Heart left ventricle (tissue), 16 donors: ENCODE measurements at places on chromosomes 6 and 20. TPM values are rescaled to one million over a fixed set of nuclear protein-coding genes. Genes with fewer than 3 reads are reported as not detected.
A peak's percentile ranks its signal among the peaks of the same experiment; 100 is the strongest.

DNA sequence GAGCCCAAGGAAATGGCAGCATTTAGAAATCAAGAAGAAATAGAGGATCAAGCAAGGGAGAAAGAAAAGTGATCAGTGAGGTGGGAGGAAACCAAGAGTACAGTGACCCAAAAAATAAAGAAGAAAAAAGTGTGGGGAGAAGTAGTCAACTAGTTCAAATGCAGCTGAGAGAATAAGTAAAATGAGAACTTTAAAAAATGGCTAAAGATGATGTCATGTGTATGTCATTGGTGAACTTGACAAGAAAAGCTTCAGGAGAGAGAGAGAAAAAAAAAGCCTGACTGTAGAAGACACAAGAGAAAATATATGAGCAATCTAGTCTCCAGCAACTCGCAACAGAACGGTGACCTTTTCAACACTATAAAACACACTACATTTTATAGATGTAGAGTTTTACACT, 6.3 kb downstream of the GPR6 start:
- no peak for DNase-seq

GRCh38 chr6:47875593-47875992, 93.8 kb downstream of the OPN5 start:
- no peak for DNase-seq

DNA sequence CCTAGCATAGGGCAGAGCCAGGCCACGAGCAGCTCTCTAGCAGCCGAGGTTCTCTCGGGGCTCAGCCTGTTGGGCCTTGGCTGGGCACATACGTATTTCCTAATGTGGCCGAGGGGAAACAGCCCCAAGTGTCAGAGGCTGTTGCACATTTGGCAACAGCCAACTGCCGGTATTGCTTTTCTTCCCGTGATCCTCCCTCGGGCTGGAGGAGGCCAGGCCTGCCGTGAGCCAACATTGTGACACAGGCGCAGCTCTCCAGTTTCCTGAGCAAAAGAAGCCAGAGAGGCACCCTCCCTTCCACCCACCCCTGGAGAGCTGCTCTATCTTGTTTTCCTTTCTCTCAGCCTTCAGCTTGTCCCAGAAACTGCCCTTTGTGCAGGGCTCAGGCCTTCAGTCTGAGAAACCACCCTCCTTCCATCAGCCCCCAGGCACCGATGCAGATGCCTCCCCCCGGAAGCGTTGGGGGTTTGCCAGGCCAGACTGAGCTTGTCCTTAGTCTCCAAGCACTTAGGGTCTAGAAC, 5.1 kb upstream of the BPI start:
- DNase-seq = peak; percentile 78

GRCh38 chr20:37439223-37439933, 81.7 kb upstream of the NNAT start:
- no peak for DNase-seq

GRCh38 chr20:21270806-21271205, 32.3 kb upstream of the XRN2 start:
- no peak for DNase-seq

DNA sequence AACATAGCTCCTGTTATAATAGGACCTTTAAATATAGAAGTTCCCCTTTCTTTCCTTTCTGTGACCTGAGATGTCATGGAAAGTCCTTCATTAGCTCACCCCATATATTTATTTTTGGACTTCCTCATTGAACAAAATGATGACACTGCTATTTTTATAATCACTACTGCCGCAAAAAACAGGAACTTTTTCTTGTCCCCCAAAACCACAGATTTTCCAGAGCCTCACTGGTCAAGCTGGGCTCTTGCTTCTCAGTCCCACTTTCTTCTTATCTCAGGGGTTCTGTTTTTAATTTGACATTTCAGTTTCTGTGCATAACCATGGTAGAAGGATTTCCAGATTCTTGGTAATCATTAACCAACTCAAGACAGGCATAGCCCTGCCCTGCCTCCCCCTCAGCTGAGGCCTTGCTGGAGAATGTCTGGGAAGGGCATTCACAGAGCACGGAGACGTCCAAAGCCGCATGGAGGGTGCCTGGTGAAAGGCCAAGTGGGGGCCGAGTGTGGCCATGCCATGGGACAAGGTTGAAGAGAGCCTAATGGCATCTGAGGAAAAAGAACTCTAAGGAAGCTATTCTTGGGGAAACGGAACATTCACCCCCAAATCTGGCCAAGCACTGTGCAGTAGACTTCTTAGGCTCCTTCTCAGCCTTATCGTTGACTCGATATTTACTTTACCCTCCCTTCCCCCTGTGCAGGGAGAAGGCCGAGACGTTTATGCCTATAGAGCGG, 73.7 kb downstream of the EDN1 start:
- DNase-seq = no peak

DNA sequence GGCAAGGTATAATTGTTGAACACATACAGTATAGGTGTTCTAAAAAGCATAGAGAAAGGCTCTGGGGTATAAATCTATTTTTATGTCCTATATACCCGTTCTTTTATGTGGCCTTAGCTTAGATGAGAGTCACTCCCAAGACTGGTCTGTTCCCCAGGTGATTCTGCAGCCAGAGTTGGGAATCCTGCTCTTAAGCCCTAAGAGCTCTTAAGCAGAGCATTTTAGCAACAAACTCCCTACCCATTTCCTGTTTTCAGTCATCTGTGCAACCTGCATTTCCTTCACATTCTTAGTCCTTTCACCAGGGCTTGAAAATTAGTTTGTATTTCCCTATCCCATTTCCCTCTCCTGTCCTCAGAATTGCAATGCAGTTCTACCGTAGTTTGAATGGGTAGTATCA, 166.1 kb downstream of the HS3ST5 start:
- DNase-seq = no peak

DNA sequence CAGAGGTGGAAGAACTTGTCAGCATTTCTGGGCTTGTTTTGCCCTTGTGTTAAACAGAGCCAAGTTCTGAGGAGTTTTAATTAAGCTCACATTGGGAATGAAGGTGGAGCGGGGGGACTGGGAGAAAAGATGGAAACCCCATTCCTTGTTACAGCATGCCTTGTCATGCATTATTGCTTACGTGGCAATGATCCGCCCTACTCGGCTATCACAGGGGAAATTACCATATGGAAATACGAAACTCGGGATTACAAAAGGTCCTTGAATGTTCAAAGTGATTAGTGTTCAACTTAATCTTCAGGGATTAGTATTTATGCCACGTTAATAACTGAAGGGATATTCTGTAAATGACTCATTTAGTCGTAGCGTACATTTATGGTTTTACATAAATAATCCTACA, 86.4 kb downstream of the MAP3K7 start:
- no peak for DNase-seq

GRCh38 chr20:24935140-24935539, 13.9 kb upstream of the CST7 start:
- no peak for DNase-seq

DNA sequence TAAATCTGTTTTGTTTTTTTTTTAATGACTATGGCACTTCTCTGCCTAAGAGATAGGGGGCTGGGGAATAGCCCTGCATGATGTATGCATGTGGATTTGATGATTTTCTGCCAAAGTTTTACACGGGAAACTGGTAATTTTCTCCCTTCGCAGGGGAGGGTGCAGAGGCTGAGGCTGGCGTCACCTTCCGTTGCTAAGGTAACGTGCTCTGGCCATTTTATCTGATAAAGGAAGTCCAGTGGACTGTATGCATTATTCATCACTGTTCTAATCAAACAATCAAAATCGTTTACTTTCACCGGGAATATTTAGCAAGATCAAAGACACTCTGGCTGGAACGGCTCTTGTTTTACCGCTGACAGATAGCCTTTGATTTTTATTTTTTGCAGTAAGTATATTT, 789 bp downstream of the PHACTR1 start:
- DNase-seq = no peak

- DNase-seq = no peak
Measured at GRCh38 chr20:22499515-22500166, 84.7 kb downstream of the FOXA2 start.

- DNase-seq = peak; percentile 28
Measured at GRCh38 chr6:56555438-56555872, 87.2 kb downstream of the DST start.

- DNase-seq = no peak
Measured at GRCh38 chr6:170374571-170375444, 68.2 kb downstream of the FAM120B start.

DNA sequence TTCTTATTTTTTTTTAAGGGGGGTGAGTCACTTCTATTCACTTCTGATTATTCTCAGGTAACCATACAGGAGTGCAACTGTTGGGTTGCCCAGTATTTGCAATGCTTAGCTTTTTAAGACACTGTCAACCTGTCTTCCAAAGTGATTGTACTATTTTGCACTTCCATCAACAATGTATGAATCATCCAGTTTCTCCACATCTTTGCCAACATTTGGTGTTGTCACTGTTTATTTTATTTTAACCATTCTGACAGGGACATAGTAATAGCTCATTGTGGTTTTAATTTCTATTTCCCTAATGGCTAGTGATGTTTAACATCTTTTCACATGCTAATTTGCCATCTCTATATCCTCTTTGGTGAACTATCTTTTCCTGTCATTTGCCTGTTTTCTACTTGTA, 1.4 kb upstream of the SLC13A3 start:
- no peak for DNase-seq

DNA sequence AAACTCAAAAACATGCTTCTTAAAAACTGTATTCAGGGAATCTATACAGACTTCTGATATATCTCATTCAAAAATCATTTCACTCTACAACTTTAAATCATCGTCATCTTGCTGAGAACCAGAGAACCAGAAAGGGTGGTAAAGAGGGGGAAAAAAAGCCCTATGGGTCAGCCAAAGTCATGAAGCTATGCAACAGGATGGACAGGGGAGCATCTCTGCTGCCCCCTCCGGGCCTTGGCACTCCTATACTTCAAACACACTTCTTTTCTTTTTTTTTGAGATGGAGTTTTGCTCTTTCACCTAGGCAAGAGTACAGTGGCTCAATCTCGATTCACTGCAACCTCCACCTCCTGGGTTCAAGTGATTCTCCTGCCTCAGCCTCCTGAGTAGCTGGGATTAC, 73.5 kb upstream of the NFATC2 start:
- DNase-seq = no peak

DNA sequence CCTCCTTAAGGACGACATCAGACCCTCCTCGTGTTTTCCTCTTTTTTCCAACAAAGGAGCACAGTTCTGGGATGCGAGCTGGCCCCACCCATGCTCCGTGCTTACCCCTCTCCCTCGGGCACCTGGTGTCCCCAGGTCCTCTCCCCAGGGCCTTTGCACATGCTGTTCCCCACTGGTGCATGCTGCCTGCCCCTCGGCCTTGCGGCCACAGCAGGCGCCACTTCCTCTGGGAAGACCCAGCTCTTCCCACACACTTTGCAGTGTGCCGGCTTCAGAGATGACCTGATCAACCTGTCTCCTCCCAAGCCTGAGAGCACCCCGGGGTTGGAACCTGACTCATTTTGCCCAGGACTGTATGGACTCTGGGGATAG, 39.8 kb downstream of the GNAS-AS1 start:
- no peak for DNase-seq

DNA sequence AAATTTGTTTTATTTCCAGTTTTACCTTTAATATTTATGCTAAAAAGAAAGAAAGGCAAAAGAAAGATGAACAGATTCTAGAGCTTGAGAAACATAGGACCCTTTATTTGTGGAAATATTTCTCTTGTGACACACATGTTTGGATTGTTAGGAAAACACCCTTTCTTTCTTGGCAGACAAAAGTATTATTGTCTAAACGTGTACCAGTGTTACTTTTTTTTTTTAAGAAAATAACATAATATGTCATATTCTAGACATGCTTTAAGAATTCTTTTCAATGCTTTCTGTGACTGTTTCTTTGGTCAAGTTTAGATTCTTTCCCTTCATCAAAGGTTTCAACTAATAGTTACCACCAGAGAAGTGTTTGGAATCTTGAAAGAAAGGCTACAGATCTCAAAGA, 183.4 kb upstream of the CNR1 start:
- no peak for DNase-seq

GRCh38 chr6:149888659-149889058, 9.3 kb downstream of the RAET1E start:
- no peak for DNase-seq

DNA sequence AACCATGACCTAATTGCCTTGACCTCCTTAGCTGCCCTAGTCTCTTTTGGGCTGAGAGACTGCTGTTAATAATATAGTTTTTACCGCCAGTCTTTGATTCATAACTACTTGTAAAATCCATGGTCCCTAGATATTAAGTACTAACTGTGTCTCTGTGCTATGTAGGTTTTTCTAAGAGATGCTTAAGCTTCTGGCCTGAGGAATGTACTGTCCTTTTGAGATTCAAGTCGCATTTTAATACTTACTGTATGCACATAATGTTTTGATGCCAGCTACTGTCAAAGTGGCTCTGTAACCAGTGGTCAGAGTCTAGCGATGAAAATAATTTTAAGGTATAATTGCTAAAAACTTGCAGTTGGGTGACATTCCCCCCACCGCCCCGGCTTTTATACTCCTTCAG, 2.1 kb downstream of the AKAP12 start:
- DNase-seq = no peak

GRCh38 chr6:21587961-21588480, 5.5 kb upstream of the SOX4 start:
- DNase-seq = peak; percentile 52

- no peak for DNase-seq
Measured at GRCh38 chr6:53979468-53980067, 131.7 kb upstream of the MLIP start.

DNA sequence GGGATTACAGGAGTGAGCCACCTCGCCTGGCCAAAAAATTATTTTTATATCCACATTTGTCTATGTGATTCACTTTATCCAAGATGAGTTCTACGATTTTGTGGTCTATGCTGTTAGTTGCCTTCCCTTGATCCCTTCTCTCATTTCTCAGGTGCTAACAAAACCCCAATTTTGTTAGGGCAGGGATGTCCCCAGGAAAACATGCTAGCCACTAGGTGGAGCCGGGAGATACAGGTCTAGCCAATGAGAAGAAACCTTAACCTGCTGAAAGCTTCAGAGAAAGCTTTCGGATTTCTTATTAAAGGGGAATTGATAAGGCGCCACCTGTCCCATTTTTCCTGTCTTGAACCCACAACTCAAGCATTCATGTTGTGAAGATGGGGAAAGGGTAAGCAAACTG, 167.4 kb upstream of the OLIG3 start:
- DNase-seq = peak; percentile 38

The TMEM200A gene
- total RNA-seq = 1.1 TPM

The SLC44A4 gene
- not detected for total RNA-seq

The ARMH2 gene
- total RNA-seq = not detected

The OXT gene
- not detected for total RNA-seq

The TPBG gene
- total RNA-seq = 2.4 TPM

The PTPRT gene
- 0.74 TPM for total RNA-seq

The SRMS gene
- not detected for total RNA-seq

The EFCAB8 gene
- total RNA-seq = 0.08 TPM

The PEX7 gene
- total RNA-seq = 6.4 TPM

The WFDC6 gene
- not detected for total RNA-seq

The RNF39 gene
- not detected for total RNA-seq

The ENPP1 gene
- 4.2 TPM for total RNA-seq

The TNFRSF6B gene
- 0.56 TPM for total RNA-seq

The PLN gene
- 1,923 TPM for total RNA-seq

The SIRPD gene
- total RNA-seq = not detected

The WFDC10B gene
- not detected for total RNA-seq
